Kidney capillary endothelial cell (primary cell): ENCODE measurements at places on chromosomes 5 and 9.

GRCh38 chr9:26863074-26863473 is 29.5 kb downstream of the CAAP1 start:
- peak; percentile 20 for DNase-seq

- no peak for DNase-seq
Observed at GRCh38 chr5:115543365-115544042, 1.1 kb downstream of the FEM1C start.

DNA sequence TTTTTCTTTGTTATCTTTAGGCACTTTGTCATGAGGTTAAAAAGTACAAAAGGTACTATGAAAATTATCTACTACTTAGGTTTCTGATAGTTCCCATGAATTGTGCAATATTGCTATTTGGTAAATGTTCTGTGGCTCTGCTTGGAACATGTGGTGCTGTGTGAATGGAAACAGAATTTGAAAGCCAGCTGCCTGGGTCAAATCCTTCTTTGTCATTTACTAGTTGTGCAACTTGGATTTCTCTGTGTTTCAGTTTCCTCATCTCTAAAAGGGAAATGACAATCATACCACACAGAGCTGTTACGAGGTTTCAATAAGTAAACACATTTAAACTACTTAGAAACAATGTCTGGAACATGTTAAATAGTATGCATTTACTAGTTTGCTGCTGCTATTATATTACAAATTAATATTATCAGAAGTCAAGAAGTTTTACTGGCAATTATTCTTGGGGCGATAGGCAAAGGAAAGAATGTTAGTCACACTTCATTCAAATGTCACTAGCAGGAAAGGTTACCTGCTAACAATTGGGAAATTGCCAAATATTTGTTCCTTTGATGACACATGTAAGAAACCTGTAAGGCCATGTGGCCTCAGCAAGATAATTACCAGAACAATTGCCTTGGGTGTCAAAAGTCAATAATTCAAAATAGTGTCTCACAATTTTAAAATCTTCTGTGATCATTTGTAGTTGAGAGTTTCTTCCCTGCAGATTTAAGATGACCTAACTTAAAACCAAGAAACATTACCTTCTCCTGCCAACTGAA is 184.8 kb downstream of the KIAA0825 start:
- DNase-seq = peak; percentile 47

DNA sequence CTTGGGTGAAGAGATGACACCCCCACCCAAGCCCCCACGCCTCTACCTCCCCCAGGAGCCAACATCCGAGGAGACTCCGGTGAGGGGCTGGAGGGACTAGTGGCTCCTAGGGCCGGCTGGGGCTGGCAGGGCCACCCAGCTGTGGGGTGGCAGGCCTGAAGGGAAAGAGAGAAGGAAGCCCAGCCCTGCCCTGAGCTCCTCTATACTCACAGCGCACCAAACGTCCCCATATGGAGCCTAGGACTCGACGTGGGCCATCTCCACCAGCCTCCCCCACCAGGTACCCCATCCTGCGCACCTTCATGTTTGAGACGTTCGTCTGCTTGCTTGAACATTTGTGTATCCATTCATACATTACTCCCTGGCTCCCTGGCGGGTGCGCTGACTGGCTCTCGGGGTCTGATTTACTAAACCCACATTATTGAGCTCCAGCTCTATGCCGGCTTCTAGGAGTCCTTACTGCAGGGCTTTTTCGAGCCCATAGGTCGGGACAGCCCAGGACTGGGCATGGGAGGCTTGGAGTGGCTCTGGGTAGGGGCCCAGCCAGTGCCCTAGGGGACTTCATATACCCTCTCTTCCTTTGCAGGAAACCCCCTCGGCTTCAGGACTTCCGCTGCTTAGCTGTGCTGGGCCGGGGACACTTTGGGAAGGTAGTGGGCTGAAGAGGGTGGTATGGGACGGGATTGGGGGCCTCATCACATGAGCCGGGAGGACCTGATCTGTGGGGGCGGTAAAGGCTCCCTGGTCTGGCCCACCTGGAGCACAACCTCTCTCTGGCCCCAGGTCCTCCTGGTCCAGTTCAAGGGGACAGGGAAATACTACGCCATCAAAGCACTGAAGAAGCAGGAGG is 9.1 kb downstream of the ZDHHC12 start:
- no peak for DNase-seq

DNA sequence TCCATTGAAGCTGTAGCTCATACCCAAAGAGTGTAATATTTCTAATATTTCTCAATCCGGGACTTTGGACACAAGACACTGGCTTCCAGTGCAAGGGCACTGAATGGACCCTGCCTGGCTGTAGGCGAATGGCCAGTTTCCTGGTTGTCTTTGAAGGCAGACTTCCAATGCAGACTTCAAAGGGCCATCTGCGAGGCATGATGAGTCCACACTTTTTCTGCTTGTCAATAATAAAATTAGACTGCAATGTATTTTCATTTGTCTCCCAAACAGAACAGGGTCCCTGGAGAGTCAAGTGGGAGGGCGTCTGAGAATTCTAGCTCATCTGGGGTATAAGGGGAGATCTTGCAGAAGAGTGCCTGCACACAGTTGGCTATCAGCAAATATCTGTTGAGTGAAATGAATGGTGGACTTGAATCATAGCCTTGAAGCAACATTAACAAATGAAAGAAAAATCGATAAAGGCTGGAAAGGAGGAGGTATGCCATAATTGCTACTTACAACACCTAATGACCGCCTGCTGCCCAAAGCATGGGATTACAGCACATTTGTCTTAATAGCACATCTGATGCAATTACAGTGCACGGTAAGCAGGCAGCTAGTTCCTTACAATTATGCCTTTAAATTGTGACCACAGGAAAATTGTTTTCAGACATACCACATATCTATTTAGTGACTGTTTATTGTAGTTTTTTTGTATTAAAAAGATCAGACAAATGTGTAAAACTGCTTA is 137.5 kb downstream of the ARHGEF28 start:
- DNase-seq = no peak

- DNase-seq = no peak
Observed at GRCh38 chr5:173451031-173451430, 122.8 kb upstream of the STC2 start.

DNA sequence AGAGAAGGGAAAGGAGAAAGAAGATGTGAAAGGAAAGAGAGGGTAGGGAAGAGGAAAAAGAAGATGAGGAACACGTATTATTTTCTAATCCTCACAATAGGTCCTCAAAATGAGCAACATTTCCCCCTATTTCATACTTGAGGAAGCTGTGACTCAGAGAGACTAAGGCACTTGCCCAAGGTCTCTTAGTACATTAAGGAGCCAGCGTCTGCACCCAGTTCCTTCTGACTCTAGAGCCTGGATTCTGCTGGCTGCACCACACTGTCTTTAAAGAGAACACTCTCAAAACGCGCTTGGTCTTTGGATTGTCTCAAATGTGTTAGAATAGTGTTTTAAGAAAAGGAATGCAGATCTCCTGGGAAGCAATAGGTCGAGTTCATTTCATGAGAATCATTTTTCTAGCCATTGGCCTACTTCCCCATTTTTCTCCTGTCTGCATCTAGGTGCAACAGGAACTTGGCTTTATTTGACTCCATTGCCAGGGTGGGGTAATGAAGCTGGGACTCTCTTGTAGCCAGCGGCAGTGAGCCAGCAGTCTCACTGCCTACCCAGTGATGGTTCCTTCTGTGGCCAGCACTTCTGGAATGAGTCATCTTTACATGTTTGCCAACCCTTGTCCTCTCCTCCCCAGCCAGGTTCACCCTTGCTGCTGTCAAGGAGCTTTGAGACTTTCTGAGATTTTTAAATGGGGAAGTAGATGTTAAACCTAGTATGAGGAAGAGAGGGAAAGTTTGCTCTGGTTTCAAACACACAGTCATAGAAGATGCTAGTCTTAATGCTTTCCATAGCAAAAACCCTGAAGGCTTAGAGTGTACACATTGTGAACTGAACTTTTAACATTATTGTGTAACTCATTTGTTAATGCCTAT is 82.7 kb downstream of the DOCK8 start:
- peak; percentile 55 for DNase-seq

- no peak for DNase-seq
Observed at GRCh38 chr9:69264526-69264925, 60.5 kb upstream of the ENTREP1 start.

DNA sequence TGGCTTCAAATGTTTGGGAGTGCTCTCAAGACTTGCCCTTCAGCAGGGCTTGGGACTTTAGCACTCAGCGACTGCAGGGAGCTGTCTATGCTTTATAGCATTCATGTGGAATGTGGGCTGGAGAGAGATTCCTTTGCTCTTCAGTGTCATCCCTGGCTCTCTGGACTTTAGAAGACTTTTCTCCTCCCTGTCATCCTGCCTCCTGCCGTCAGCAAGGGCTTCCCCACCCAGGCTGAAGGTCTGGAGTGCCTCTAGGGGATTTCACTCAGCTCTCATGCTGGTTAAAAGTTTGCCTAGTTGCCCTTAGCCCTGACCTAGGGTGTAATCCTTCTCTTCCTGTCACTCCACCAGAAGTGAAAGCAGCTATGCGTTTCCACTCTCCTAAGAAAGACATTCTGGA is 210.9 kb downstream of the FRMD3 start:
- DNase-seq = no peak

DNA sequence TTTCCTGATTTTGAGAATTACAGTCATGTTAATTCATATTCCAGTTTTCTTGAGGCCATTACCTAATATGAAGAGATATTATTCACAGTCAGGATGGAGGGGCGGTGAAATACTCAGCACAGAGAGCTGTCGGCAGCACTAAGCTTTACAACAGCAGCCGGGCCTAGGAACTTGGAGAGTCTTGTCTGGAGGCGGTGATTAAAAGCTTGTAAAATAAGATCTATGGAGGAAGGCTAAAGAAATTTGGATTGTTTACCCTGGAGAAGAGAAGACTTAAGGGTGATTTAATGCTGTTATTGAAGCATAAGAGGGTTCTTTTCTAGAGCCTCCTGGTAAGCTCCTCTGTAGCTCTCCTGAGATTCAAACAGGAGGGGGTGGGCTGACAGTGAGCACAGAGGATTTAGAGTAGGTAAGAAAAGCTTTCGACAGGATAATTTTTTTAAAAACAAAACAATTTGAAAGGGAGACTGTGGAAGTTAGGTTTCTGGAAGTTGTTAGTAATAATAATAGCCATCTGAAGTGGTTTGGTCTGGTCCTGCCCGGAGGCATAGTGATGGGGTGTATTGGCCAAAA is 406.3 kb upstream of the ADAMTSL1 start:
- no peak for DNase-seq

DNA sequence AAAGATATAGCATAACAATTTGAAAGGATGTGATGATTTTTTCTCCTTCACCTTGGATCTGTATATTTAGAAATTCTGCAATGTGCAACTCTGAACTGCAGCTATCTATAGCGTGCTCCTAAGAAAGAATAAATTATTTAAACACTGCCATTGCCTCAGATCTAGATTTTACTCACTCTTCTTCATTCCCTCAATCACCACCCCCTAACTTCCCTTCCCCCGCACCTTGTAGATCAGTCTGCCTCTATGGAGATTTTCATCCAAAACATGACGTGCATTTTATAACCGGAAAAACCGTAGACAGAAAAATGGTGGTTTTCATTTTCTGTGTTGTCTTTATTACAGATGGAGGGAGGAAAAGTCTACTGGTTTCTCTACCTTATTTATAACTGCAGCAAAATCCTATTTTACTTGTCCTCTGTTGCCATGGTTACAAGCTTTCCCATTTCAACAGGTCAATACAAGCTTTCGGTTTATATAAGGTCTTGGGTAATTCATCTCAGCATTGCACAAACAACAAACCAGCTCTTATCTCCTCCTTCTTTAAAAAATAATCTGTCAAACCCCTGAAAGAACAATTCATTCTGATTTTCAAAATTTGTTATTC is 480.0 kb downstream of the TAF11L14 start:
- DNase-seq = no peak

- no peak for DNase-seq
Observed at GRCh38 chr9:16223074-16223871, 647.2 kb downstream of the BNC2 start.

- DNase-seq = peak; percentile 31
Observed at GRCh38 chr9:72464857-72465592, 56.4 kb upstream of the TMC1 start.

GRCh38 chr9:77649109-77649812 is 1.1 kb upstream of the GNA14 start:
- DNase-seq = peak; percentile 65

- no peak for DNase-seq
Observed at GRCh38 chr9:111917980-111918379, 21.4 kb downstream of the UGCG start.
